ENCODE measurements at places on chromosomes 5 and 9.
A peak's percentile ranks its signal among the peaks of the same experiment; 100 is the strongest.

- H3K36me3 ChIP-seq = no peaks in the 10 kb centered on the region
- no peaks in the 10 kb centered on the region for H3K27me3 ChIP-seq
Observed at GRCh38 chr5:95426227-95426626, 35.1 kb downstream of the FAM81B start.

GRCh38 chr9:35736201-35736633 is 3.8 kb downstream of the CREB3 start:
- H3K36me3 ChIP-seq = peaks cover 34% of the 10 kb centered on the region
- H3K4me3 ChIP-seq = no peak overlapping the region
- H3K4me1 ChIP-seq = peaks cover 14% of the 10 kb centered on the region
- peak overlapping the region; percentile 45 for H3K27ac ChIP-seq

- peaks cover 28% of the 10 kb centered on the region for H3K27me3 ChIP-seq
- no peak overlapping the region for H3K27ac ChIP-seq
- no peaks in the 10 kb centered on the region for H3K4me1 ChIP-seq
- no peaks in the 10 kb centered on the region for H3K36me3 ChIP-seq
- no peak for DNase-seq
Observed at GRCh38 chr5:136113606-136114005, 19.0 kb upstream of the SMAD5 start.

GRCh38 chr5:64165160-64165499 is 513 bp upstream of the RNF180 start:
- H3K27ac ChIP-seq = no peak overlapping the region
- H3K4me1 ChIP-seq = no peaks in the 10 kb centered on the region
- no peaks in the 10 kb centered on the region for H3K36me3 ChIP-seq
- peaks cover 57% of the 10 kb centered on the region for H3K27me3 ChIP-seq
- DNase-seq = no peak
